ENCODE measurements at places on chromosomes 7 and 10.

DNA sequence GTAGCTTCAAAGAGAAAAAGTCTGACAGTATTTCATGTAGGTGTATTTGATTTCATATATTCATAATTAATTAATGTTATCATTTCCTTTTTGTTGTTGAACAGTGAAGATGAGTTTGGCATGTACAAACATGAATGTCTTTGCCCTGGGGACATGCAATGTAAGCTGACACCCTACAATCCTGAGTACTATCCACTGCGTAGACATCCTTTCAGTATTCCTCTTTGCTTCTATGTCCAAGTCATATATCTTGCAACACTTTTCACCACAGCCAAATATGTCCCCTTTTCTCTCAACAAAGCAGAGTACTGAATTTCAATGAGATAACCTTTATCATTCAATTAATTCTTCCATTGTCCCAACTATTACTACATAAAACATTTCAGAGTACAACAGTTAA, 93.6 kb downstream of the GPR37 start:
- peak; percentile 12 for DNase-seq

GRCh38 chr7:146889806-146890555, 773.4 kb downstream of the CNTNAP2 start:
- no peak for DNase-seq

- peak; percentile 85 for DNase-seq
Measured at GRCh38 chr10:44180321-44181168, 204.4 kb downstream of the CXCL12 start.

DNA sequence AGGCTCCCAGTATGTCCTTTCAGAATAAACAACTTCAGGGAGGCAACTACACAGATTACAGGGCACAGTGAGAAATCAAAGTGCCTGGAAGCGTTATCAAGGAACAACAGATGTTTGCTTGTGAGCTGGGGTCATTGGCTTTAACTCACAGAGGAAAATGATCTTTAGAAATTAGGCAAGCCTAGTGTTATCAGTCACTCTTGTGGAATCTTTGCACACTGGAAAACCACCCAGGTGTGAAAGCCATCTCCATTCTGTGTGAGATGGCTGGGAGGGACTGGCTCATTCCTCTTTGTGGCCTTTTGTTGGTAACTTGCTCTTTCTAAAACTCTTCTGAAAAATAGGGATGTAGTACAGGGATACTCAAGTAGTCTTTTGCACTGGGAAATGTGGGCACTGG, 716.0 kb downstream of the XPNPEP1 start:
- DNase-seq, result no peak

- DNase-seq, result no peak
Measured at GRCh38 chr7:34225193-34225592, 319.9 kb downstream of the BMPER start.

DNA sequence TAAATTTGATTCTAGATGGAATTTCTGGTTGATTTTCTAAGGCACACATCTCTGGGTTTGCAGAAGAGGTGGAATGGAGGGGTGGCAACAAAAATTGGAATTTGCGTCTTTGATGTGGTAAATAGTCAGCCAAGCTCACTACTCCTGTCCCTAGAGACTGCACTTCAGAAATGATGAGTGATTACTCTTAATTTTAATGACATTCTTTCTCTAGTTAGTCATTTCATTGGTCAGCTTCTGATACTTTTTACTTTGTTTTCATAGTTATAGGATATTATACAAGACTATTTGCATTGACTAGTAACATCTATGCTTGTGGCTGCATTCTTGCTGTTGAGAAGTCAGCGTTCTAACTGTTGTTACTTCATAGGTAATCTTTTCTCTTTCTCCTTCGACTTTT, 658.3 kb downstream of the SUGCT start:
- DNase-seq, result no peak

DNA sequence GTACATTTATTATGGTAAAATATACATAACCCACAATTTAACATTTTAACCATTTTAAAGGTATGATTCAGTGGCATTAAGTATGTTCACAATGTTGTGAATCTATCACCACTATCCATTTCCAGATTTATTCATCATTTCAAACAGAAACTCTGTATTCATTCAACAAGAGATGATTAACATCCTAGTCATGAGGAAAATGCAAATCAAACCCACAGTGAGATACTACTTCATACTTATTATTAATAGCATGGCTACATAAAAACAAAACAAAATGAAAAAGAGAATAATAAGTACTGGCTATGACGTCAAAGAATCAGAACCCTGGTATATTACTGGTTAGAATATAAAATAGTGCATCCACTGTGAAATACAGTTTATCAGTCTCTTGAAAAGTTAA, 386.6 kb upstream of the POM121L12 start:
- DNase-seq, result no peak

GRCh38 chr7:15459018-15459615, 102.7 kb downstream of the AGMO start:
- no peak for DNase-seq

DNA sequence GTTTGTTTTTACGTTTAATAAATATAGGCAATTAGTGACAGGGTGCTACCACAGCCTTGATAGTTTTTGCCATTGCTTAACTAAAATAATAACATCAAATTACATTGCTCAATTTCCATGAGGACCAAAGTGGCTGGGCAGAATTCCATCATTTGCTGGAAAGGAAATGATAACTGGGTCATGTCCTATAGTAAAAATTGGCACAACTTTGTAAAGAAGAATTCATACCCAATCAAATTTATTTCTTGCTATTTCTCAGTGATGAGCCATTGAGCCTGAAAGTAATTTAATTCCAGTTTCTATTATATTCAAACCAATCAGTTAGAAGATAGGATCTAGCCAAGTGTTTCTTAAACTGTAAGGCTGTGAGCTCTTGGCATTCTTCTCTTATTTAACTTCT, 102.2 kb upstream of the CTTNBP2 start:
- DNase-seq, result no peak

GRCh38 chr10:88908194-88908593, 28.1 kb downstream of the STAMBPL1 start:
- DNase-seq, result no peak

DNA sequence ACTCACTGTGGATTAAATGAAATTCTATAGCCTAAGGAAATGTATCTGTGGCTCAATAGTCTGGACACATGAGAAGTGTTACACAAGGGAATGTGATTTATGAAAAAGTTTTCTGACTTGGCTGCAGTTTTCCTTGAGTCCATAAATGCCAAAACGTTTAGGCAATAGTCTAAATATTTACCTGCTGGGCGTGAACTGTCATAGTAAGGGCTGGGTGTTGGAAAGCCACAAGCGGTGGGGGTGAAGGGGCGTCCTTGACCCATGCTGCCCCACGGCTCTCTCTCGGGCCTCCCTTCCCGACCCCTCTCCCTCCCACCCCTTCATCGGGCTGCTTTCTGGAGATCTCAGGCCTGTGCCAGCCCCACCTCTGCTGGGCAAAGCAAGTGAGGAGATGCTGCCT, 223.7 kb downstream of the BUB3 start:
- no peak for DNase-seq

DNA sequence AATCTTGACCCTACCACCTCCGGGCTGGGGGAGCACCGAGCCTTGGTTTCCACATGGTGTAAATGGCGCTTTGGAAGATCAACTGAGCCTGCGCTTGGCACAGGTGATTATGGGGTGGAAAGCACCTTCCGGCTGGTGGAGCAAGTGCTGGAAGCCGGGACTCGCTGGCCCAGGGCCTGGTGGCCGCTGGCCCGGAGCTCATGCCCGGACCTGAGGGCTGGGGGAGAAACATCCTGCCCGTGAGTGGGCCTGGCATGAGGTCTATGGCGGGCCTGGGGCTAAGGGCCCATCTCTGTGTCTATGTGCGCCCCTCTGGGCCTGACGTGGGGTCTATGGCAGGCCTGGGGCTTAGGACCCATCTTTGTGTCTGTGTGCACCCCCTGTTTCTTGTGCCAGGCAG, 14.2 kb upstream of the LFNG start:
- DNase-seq, result no peak

DNA sequence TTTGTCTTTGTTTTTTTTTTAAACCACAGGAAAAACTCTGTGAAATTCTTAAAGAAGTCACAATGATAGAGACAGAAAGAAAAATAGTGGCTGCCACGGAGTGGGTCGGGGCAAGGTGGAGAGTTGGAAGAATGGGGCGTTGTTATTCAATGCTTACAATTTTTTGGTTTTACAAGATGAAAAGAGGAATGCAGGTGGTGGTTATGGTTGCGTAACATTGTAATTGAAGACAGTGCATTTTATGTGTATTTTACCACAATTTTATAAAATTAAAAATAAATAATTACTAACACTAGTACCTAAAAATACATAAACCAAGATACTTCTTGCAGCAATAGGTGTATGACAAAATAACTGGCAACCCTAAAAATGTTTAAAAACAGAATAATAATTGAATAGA, 76.9 kb upstream of the VOPP1 start:
- DNase-seq, result no peak

DNA sequence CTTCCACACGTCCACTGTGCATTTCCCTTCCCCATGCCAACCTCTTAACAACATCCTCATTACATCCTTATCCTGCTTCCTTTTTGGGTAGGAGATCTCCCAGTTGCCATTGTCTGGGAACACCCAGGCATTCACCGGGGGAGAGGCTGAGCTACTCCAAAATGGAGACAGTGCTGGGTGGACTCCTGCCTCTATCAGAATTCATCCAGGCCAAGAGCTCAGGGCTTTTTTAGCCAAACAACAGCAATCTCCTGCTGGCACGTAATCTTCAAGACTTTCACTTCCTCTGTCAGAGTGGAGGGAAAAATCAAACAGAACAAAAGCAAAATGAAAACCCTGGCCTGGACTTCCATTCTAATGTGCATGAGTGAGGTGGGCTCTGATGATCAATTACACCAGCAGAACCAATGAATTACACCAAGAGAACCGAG, 245.0 kb downstream of the PRPF18 start:
- no peak for DNase-seq

GRCh38 chr10:127048630-127049029, 143.4 kb downstream of the DOCK1 start:
- no peak for DNase-seq
